ENCODE measurements at places on chromosomes 12 and 14.

- H3K27me3 ChIP-seq, result no peaks in the 10 kb centered on the region
- H3K36me3 ChIP-seq, result no peaks in the 10 kb centered on the region
- peak; percentile 17 for DNase-seq
- H3K27ac ChIP-seq, result no peak overlapping the region
- H3K4me1 ChIP-seq, result peaks cover 5% of the 10 kb centered on the region
Measured at GRCh38 chr12:105384916-105385535, 54.5 kb downstream of the C12orf75 start.

GRCh38 chr12:64633940-64634337 is 23.6 kb downstream of the RASSF3 start:
- peak; percentile 66 for DNase-seq
- H3K27me3 ChIP-seq, result no peaks in the 10 kb centered on the region
- no peak overlapping the region for H3K27ac ChIP-seq
- peak overlapping the region; percentile 44 for H3K4me3 ChIP-seq

DNA sequence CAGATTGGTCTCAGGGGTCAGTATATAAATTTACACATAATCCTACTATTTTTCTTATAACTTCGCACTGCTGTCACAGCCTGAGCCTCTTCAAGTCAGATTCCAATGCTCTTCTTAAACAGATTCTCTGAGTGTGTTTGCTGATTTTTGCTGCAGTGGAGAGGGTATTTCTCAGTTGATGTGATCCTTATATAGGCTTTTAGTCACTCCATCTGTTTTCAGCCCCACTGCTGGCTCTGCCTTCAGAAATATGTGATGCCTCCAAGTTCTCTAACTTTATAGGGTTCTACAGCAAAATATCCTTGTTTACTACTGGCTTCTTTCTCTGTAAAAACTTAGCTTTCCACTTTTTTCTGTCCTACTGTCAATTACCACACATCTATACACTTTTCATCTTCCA is 702.7 kb downstream of the NRXN3 start:
- no peaks in the 10 kb centered on the region for H3K27me3 ChIP-seq
- no peaks in the 10 kb centered on the region for H3K36me3 ChIP-seq
- no peak overlapping the region for H3K27ac ChIP-seq
- H3K4me3 ChIP-seq, result no peak overlapping the region
- no peak for DNase-seq
- H3K4me1 ChIP-seq, result no peaks in the 10 kb centered on the region

GRCh38 chr12:74614426-74614825 is 76.8 kb downstream of the ATXN7L3B start:
- H3K27ac ChIP-seq, result no peak overlapping the region
- H3K4me3 ChIP-seq, result no peak overlapping the region
- no peaks in the 10 kb centered on the region for H3K36me3 ChIP-seq

DNA sequence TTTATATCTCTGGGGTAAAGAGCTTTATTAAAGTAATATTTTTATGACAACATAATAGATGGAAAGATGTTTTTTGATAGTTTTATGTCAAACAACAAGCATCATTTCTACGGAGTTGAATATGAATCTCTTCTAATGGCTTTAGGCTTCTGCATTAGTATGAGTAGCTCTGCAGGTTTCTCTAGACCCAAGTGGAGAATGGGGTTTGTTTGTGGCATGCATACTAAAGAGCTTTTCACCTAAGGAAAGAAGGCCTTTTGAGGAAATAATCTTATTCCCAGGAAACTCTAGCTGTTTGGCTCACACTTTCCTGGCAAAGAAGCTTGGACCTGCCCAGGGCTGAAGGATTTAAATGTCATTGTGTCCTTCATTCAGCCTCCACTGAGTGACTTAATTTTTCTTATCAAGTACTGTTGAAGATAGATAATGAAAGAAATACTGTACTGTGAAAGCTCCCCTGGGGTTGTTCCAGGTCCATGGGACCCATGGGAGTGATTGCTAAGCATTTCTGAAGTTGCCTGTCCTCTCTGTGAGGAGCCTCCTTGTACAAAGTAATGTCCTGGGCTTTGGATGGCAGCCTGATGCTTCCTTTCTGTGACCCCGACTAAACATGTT is 469.3 kb downstream of the LRIG3 start:
- no peak for DNase-seq
- no peak overlapping the region for H3K27ac ChIP-seq
- H3K36me3 ChIP-seq, result no peaks in the 10 kb centered on the region
- no peak overlapping the region for H3K4me3 ChIP-seq
- H3K27me3 ChIP-seq, result no peaks in the 10 kb centered on the region

DNA sequence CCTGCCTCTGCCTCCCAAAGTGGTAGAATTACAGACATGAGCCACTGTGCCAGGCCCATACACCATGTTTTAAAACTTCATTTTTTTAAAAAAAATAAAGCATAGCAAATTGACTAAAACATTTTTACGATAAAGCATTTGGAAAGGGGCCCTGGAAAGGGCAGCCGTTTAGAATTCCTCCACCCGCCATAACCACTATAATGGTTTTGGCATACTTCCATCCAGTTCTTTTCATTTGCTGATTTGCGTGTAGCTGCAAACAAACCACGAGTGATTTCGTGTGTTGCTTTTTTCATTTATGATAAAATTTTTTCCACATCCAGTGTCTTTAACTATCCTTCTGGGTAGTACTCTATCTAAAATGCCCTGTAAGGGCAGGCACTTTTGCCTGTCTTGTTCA is 91.8 kb upstream of the RIN3 start:
- H3K4me3 ChIP-seq, result no peak overlapping the region
- no peaks in the 10 kb centered on the region for H3K4me1 ChIP-seq
- no peaks in the 10 kb centered on the region for H3K27me3 ChIP-seq
- DNase-seq, result no peak

DNA sequence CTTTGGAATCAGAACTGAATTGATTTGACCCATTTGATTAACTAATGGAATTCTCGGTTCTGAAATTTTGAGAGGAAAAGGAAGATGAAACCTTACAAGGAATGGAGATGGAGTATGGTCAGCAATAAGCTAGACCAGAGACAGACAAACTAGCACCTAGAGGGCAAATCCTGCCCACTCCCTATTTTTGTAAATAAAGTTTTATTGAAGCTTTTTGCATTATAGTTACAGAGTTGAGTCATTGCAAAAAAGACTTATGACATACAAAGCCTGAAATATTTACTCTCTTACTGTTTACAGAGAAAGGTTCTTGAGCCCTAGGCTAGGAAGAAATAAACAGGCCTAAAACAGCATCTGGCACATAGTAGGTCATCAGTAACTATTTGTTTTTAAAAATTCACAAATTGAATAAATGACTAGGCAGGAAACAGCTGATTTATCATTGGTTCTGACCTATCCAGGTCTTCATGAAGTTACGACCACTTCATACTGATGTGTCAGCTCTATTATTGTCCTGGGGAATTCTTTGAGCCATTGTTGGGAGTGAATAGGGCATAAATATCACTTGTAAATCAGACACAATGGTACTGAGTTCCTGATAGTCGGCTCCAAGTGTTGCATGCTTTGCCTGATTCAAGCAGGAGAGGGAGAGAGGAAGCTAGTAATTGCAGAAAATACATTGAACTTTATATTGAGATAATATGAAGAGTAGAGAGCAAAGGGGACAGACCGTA is 14.6 kb upstream of the STAB2 start:
- H3K36me3 ChIP-seq, result no peaks in the 10 kb centered on the region
- H3K4me1 ChIP-seq, result no peaks in the 10 kb centered on the region
- no peak overlapping the region for H3K4me3 ChIP-seq
- DNase-seq, result no peak

DNA sequence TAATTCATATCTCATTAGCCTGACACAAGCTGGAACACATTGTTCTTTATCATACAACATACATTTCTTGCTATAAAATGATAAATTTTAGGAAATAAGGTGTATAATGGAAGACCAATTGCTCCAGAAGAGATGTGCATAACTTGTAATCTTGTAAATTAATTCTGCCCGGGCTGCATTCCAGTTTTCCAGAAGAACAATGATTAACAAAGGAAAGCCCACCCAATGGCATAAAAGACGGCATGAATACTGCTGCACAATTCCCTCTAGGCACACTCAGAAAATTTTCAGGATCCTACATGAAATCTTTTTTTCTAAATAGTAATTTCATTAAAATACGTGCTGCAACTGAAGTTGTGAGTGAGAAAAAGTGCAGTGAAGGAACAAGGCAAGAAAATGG is 137.4 kb upstream of the KRR1 start:
- no peaks in the 10 kb centered on the region for H3K27me3 ChIP-seq
- H3K4me3 ChIP-seq, result no peak overlapping the region
- DNase-seq, result no peak
- no peaks in the 10 kb centered on the region for H3K36me3 ChIP-seq
- no peaks in the 10 kb centered on the region for H3K4me1 ChIP-seq

DNA sequence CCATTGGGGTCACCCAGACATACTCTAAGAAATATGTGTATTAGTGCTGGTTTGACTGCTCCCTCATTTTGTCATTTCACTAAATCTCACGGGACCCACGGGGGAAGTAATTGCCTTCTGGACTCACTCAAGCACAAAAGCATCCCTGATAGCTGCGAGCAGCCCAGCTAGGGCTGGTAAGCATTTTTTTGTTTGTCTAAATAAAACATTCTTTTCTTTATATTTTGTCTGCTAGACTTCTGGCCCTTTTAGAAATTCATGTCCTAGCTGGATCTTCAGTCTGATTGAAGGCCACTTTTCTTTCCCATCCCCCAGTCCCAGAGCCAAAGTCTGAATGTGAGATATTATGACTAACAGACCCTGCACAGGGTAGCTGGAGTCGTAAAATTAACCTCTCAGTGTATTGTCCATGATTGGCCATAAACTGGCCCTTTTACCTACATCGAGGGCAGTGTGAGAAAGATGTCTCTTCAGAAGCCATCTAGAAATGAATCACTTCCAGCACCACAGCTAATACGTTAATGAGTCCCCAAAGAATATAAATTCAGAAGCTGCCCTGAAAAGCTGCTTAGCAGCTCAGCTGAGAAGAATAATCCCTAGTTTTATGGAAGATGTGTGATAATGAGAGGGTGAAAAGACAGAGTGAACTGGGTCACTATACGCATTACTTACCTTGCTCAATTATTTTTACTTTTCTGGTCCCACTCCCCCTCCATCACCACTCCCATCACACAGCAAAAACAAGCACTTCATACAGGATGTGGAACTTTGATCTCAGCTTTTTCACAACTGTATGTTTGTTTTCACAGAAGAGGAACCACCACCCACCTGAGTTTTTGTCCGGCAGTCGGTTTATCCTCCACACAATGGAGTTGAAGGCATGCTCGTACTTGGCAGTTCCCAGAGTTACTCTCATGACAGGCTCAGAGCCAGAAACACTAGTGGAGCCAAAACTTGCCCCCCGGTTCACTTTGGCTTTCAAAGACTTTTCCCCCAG is 55.6 kb upstream of the GTF2A1 start:
- peaks cover 13% of the 10 kb centered on the region for H3K36me3 ChIP-seq
- H3K4me1 ChIP-seq, result no peaks in the 10 kb centered on the region
- no peak for DNase-seq
- H3K27ac ChIP-seq, result peak overlapping the region; percentile 37

GRCh38 chr14:103846543-103847450 is 578 bp downstream of the PPP1R13B start:
- peak; percentile 75 for DNase-seq
- H3K27me3 ChIP-seq, result peaks cover 22% of the 10 kb centered on the region
- no peaks in the 10 kb centered on the region for H3K36me3 ChIP-seq
- H3K27ac ChIP-seq, result no peak overlapping the region

GRCh38 chr12:6778574-6779550 is 6.5 kb downstream of the LAG3 start:
- H3K27ac ChIP-seq, result peak overlapping the region; percentile 95
- peaks cover 6% of the 10 kb centered on the region for H3K27me3 ChIP-seq
- H3K4me3 ChIP-seq, result peak overlapping the region; percentile 73
- H3K4me1 ChIP-seq, result peaks cover 13% of the 10 kb centered on the region
- DNase-seq, result peak; percentile 100
- H3K36me3 ChIP-seq, result peaks cover 6% of the 10 kb centered on the region

- no peaks in the 10 kb centered on the region for H3K27me3 ChIP-seq
- no peak overlapping the region for H3K27ac ChIP-seq
- no peaks in the 10 kb centered on the region for H3K4me1 ChIP-seq
- H3K4me3 ChIP-seq, result no peak overlapping the region
- peaks cover 93% of the 10 kb centered on the region for H3K36me3 ChIP-seq
- peak; percentile 52 for DNase-seq
Measured at GRCh38 chr14:59330455-59330854, 134.7 kb downstream of the GPR135 start.

- H3K36me3 ChIP-seq, result no peaks in the 10 kb centered on the region
- no peaks in the 10 kb centered on the region for H3K4me1 ChIP-seq
- H3K27ac ChIP-seq, result no peak overlapping the region
- H3K27me3 ChIP-seq, result no peaks in the 10 kb centered on the region
- no peak for DNase-seq
- H3K4me3 ChIP-seq, result no peak overlapping the region
Measured at GRCh38 chr12:23729359-23729758, 220.1 kb downstream of the SOX5 start.

DNA sequence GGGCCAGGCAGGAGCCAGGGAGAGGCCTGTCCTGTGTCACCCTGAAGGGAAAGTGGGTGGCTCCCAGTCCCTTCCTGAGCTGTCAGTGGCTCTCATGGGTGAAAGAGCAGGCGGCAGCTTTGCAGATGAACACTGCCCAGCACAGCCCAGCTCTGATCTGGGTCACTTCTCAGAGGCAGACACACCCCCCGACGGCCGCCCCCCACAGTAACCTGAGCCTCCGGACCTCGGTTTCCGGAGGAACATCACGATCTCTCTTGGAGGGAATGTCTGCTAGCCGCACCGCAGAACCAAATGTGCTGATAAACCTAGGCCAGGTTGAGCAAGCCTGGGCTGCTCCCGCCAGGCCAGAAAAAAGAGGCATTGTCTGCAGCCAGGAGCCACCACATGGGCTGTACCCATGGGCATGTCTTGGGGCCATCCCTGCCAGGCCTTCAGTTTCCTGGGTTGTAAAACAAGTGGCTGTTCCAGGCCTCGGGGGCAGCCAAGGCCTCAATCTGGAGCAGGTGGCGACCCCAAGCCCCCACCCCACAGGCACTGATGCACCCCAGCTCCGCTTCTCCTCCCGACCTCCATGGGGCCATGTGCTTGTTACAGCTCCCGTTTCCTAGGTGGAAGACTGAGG is 57.6 kb downstream of the NCOR2 start:
- H3K27ac ChIP-seq, result peak overlapping the region; percentile 12
- no peaks in the 10 kb centered on the region for H3K27me3 ChIP-seq
- no peak overlapping the region for H3K4me3 ChIP-seq
- H3K4me1 ChIP-seq, result peaks cover 22% of the 10 kb centered on the region
- no peaks in the 10 kb centered on the region for H3K36me3 ChIP-seq
- DNase-seq, result no peak

- H3K36me3 ChIP-seq, result peaks cover 6% of the 10 kb centered on the region
- peaks cover 8% of the 10 kb centered on the region for H3K27me3 ChIP-seq
- H3K4me3 ChIP-seq, result peak overlapping the region; percentile 88
Measured at GRCh38 chr14:103384450-103385151, 614 bp upstream of the MARK3 start.

GRCh38 chr14:90368946-90369721 is 27.7 kb upstream of the CALM1 start:
- DNase-seq, result no peak
- no peaks in the 10 kb centered on the region for H3K36me3 ChIP-seq
- H3K4me1 ChIP-seq, result no peaks in the 10 kb centered on the region
- no peak overlapping the region for H3K4me3 ChIP-seq

- no peak overlapping the region for H3K27ac ChIP-seq
- peaks cover 6% of the 10 kb centered on the region for H3K4me1 ChIP-seq
- H3K4me3 ChIP-seq, result peak overlapping the region; percentile 81
Measured at GRCh38 chr12:12890543-12891079, 751 bp upstream of the GPRC5A start.

- peaks cover 7% of the 10 kb centered on the region for H3K27me3 ChIP-seq
- peak; percentile 93 for DNase-seq
- H3K27ac ChIP-seq, result peak within 1 kb of the TSS; percentile 42
- H3K4me1 ChIP-seq, result peaks cover 7% of the 10 kb centered on the region
- peaks cover 19% of the 10 kb centered on the region for H3K36me3 ChIP-seq
- peak within 1 kb of the TSS; percentile 87 for H3K4me3 ChIP-seq
Measured at GRCh38 chr14:75985618-75986438, at the start of gene IFT43. IFT43 (plus strand) TSS chr14:75985763; CDS start chr14:75985787, 24 bp downstream.
